ENCODE measurements at places on chromosomes 2 and 18.

DNA sequence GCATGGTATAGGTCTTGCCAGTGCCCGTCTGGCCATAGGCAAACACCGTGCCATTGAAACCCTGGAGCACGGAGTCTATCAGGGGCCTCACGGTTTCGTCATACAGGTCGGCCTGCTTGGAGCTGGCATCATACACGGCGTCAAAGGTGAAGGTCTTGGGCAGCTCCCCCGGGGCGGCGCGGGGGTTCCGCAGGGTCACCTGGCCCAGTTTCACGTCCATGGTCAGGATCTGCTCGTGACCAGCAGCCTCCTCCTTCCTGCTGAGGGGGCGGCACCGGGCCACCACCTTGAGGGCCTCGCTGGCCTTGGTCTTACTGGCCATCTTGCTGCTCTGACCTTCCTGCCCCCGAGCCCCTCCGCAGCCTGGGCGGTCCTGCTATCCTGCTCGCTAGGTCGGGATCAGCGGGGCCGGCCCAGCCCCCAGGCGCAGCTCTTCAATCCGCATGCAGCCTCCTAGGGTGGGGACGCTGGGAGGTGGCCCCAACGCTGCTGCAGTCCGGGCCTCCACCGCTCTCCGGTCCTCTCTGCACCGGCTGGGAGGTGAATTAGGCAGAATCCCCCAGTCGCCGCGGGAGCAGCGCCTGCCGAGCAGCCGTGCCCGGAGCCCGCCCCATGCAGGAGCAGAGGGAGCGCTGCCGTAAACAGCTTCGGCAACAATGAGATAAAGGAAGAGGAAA, 563 bp downstream of the KIF3C start:
- no peak for DNase-seq

DNA sequence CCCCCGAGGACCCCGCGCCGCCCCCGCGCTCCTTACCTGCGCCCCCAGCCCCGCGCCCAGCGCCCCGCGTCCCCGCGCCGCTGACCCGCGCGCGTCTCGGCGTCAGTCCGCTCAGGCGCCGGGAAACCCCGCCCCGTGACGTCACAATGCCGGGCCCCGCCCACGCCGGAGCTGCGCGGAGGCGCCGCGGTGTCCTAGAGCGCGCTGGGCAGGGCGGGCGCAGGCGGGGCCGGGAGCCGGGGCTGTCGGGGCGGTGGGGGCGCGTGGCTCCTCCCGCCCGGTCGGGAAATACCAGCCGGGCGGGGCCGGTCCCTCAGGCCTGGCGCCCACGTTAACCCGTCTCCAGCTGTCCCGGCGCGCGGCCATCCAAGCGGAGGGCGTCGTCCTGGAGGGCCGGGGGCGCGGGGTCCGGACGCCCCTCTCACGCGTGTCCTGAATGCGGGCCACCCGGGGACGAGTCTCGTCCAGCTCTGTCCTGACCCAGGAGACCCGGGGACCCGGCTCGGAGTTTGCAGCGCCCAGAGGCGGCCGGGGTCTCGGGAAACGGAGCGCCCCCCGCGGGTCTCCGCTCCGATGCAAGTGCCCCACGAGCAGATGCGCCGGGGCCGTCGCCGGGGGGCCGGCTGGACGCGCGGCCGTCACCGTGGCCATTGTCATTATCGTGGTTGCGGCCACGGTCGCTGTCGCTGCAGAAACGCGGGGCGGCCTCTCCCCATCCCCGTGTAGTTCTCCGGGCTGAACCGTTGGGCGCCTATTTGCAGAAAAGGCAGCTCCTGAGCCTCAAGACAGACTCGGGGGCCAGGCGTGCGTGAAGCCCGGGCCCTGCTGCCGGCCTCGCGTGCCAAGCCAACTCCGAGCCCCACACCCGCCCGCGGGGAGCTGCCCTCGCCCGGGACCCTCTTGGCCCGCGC, at the start of gene SLC66A2:
TSS of gene SLC66A2 (minus strand) at position 109 of the 911 bp plus-strand sequence. CDS start 727 bp downstream, outside the sequence.
- peak; percentile 42 for DNase-seq

DNA sequence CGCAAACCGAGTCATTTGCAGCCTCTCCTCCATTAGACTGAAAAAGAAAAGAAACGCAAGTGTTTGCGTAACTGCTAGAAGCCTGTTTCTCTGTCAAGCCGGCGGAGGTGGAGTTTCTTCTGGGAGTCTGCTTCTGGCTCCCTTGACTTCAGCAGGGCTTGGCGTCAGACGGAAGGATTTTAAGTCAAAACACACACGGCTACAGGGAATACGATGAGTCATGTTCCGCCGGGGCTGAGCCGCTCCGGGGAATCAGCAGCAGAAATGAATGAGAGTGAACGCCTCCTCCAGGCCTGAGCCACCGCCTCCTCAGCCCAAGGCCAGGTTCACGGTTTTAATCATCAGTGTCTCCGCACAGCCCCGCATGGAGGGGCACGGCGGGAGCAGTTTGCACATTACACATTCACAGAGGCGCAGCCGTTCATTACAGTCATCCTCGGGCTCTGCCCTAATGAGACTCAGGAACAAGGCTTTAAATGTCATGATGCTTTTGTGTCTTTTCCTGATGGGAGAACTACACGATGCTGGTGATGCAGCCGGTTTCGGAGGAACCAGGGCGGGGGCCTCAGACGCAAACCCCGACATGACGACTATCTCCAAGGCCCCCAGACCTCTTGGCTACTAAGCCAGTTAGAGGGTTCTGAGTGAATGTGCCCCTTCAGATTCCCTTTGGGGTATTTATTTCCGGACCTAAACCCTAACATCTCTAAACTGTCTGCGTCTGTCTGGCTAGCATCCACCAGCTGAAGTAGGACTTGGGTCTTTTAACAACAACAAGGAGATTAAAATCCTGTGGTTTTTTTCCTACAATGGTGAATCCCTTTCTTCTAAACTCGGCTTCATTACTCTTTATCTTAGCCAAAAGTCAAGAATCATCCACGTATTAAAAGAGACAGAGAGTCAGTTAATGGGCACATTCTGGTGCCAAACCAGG, 11.1 kb upstream of the SCG2 start:
- DNase-seq, result peak; percentile 79

DNA sequence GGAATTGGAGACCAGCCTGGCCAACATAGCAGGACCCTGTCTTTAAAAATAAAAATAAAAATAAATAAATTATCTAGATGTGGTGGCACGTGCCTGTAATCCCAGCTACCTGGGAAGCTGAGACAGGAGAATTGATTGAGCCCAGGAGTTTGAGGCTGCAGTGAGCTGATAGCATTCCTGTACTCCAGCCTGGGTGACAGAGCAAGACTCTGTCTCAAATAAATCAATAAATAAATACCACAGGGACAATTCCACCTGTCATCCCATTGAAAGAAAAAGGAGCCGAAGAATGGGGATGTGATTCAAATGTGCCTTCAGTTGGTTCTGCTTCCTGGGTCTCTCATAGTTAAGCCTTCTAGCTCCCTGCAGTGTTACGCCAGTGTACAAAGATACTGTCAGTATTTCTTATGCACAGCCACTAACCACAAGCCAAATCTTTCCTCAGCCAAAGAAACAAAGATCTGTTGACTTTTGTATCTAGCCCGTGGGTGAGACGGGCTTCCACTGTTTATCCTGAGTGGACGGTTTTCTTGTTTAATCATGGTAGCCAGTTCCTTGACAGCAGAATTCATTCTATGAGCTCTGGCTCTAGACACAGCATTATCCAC, 12.6 kb downstream of the LGALSL start:
- no peak for DNase-seq

GRCh38 chr2:170207901-170208300, 30.0 kb downstream of the MYO3B start:
- DNase-seq, result no peak

- DNase-seq, result no peak
Measured at GRCh38 chr2:12141618-12142258, 395.3 kb downstream of the LPIN1 start.

- no peak for DNase-seq
Measured at GRCh38 chr2:155645791-155646190, 686.7 kb downstream of the NR4A2 start.

GRCh38 chr2:150495993-150496627, 8.6 kb upstream of the RND3 start:
- DNase-seq, result no peak

- no peak for DNase-seq
Measured at GRCh38 chr2:145090841-145091761, 571.2 kb upstream of the ZEB2 start.

DNA sequence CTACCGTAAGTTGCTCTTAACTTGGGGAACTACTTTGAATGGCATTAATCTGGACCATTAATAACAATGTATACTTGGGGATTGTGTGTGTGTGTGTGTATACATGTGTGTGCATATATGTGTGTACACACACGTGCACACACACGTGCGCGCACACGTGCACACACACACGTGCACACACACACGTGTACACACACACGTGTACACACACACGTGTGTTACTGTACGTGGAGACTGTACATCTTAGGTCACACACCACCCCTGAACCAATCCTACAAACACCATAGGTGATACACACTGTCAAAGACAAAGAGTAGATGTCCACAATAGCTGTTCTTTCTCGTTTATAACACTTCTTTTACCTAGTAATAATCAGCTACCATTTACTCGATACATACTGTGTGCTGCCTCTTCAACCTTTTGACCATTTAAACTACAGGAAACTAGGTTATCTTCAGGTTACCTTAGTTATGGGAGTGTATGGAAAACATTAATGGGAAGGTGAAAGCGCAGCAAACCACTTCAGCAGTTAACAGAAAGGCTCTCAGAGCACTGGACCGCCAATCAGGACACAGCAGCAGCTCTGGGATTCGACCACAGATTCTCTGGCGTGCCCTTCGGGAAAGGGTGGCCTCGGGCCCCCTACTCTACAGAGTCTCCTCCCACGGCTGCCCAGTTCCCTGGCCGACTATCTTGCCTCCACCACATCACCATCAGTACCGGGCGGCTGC, 894 bp upstream of the GCC2 start:
- DNase-seq, result no peak

- no peak for DNase-seq
Measured at GRCh38 chr2:162153608-162154224, 1.7 kb upstream of the GCG start.

DNA sequence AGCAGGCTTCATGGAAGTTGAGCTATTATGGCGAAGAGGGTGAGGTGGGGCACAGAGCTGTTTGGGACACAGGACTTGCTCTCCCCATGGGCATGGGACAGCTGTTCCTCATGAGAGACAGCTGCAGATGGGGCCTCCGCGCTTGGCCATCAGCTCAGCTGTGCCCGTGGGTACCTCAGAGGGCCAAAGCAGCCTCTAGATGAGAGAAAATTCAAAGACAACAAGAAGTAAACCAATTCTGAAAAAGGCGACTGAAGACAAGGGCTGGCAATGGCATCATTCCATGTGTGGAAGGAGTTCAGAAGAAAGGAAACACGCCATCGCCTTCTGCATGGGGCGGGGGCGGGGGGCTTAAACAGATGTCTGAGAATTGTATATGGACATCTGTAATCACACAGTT, 136.2 kb downstream of the BCL2 start:
- DNase-seq, result no peak

- DNase-seq, result no peak
Measured at GRCh38 chr2:45850558-45850957, 199.1 kb downstream of the PRKCE start.

DNA sequence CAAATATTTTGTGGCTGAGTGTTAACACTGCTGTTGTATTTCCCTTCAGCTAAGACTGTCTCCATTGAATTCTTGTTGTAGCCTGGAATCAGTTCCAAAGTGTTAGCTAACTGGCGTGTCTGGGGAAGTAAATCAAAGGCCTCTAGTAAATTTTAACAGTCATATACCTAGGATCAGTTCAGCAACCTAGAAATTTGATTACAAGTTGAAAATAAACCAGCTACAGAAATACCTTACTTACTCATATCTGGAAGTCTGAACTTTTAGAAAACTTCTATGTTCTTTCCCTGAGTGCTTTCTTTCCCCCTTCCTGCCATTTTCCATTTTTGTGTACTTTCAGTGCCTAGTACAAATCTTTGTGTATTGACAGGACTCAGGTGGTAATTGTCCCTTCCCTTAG, 396.7 kb upstream of the DCC start:
- no peak for DNase-seq

- no peak for DNase-seq
Measured at GRCh38 chr2:35415282-35415681, 940.3 kb upstream of the CRIM1 start.

DNA sequence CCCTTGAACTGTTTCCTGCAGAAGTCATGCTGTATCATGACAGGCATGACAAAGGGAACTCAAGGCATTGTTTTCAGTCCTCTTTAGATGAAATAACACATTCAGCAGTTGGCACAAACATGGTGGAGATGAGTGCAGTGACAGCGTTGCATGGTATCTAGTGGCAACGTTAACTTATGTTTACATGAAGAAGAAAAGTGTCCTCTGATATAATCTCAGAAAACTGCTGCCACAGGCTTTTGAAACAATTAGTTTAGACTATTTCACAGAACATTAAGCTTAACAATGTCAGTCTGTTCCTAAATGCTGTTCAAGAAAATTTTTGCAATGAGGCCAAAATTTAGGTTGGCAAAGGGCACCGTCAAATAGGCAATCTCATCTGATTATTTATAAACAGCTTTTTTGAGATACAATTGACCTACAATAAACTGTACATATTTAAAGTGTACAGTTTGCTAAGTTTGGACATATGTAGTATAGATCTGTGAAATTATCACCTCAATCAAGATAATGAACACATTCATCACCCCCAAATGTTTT, 64.7 kb downstream of the LYPD6B start:
- DNase-seq, result peak; percentile 39

DNA sequence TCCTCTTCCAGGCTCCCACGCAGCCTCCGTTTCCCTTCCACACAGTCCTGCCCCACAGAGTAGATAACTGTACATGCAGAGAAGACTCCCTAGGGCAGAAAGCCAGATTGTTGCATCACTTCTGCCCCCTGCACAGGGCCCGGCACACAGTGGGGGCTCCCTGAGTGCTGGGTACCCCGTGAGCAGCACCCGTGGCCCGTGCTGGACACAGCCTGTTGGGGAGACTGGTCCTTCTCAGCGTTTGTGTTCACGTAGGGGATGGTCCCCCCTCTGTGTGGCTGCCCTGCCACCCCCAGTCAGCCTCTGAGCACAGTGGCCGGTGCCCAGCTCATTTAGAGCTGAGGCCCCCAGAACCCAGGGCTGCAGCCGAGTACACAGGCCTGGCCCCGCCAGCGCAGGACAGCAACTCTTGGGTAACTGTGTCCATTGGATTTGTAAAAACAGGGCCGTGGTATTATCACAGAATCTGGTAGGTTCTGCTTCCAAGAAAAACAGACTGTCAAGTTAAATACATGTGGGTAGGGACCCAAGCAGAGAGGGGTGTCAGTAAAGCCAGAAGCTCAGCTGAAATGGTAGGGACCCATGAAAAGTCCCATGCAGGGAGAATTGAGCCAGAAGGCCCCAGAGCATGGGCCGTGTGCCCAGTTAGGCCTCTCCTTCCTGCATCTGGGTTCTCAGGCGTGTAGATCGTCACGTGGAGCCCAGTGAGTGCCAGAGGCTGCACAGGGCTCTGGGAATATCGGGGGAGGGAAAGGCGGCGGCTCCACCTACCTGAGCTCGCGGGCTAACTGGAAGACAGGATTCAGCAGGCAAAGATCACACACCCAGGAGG, 257.3 kb downstream of the ATAD2B start:
- DNase-seq, result peak; percentile 83

GRCh38 chr18:8375249-8375648, 234.0 kb upstream of the RAB12 start:
- no peak for DNase-seq

GRCh38 chr2:9196637-9197036, 10.0 kb upstream of the ASAP2 start:
- DNase-seq, result no peak

- peak; percentile 67 for DNase-seq
Measured at GRCh38 chr2:112541315-112542122, 746 bp upstream of the POLR1B start.

GRCh38 chr18:7488571-7488970, 78.5 kb upstream of the PTPRM start:
- no peak for DNase-seq

Data from NCI-H446 treated with DMSO at 0.1 percent for 48 hours (cell line).